ENCODE measurements at places on chromosomes 4 and X.

- H3K4me3 ChIP-seq: no peak overlapping the region
- no peaks in the 10 kb centered on the region for H3K36me3 ChIP-seq
- H3K27me3 ChIP-seq: no peaks in the 10 kb centered on the region
- peaks cover 13% of the 10 kb centered on the region for H3K4me1 ChIP-seq
These were observed 261.5 kb downstream of the GPC3 start for GRCh38 chrX:133723930-133724329.

GRCh38 chrX:111880735-111881134 is 4.8 kb downstream of the TRPC5OS start:
- H3K27me3 ChIP-seq: no peaks in the 10 kb centered on the region
- no peak for DNase-seq
- no peaks in the 10 kb centered on the region for H3K4me1 ChIP-seq
- no peaks in the 10 kb centered on the region for H3K36me3 ChIP-seq
- no peak overlapping the region for H3K27ac ChIP-seq

- H3K4me1 ChIP-seq: peaks cover 2% of the 10 kb centered on the region
- no peaks in the 10 kb centered on the region for H3K36me3 ChIP-seq
- no peaks in the 10 kb centered on the region for H3K27me3 ChIP-seq
- no peak overlapping the region for H3K27ac ChIP-seq
These were observed 394.7 kb upstream of the CPEB2 start for GRCh38 chr4:14607578-14607977.

GRCh38 chrX:151738751-151739150 is 4.2 kb downstream of the CNGA2 start:
- no peak overlapping the region for H3K4me3 ChIP-seq
- H3K27me3 ChIP-seq: no peaks in the 10 kb centered on the region
- H3K27ac ChIP-seq: no peak overlapping the region
- DNase-seq: no peak
- no peaks in the 10 kb centered on the region for H3K36me3 ChIP-seq

GRCh38 chr4:165765053-165765452 is 108.0 kb upstream of the TLL1 start:
- no peak overlapping the region for H3K27ac ChIP-seq
- H3K4me1 ChIP-seq: peaks cover 6% of the 10 kb centered on the region
- DNase-seq: no peak
- no peaks in the 10 kb centered on the region for H3K27me3 ChIP-seq
- H3K36me3 ChIP-seq: no peaks in the 10 kb centered on the region

DNA sequence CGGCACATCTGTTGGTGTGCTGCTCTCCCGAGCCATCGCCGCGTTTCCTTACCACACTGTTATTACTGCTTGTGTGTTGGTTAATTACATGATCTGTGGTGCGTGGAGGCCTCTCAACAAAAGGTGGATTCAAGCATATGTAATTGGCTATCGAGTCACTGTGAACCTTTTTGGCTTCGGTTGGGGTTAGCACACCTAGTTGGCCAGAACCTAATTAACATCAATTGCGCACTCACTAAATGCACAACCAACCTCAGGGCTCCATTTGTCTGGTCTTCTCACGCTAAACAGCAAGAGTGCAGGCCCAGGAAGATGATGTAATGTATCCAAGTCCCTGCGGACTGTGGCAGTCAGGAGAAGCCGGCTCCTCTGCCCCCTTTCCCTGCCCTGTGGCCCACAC is 17.4 kb downstream of the ENPP6 start:
- no peak overlapping the region for H3K27ac ChIP-seq
- DNase-seq: no peak
- no peaks in the 10 kb centered on the region for H3K36me3 ChIP-seq
- H3K27me3 ChIP-seq: no peaks in the 10 kb centered on the region
- peaks cover 4% of the 10 kb centered on the region for H3K4me1 ChIP-seq

DNA sequence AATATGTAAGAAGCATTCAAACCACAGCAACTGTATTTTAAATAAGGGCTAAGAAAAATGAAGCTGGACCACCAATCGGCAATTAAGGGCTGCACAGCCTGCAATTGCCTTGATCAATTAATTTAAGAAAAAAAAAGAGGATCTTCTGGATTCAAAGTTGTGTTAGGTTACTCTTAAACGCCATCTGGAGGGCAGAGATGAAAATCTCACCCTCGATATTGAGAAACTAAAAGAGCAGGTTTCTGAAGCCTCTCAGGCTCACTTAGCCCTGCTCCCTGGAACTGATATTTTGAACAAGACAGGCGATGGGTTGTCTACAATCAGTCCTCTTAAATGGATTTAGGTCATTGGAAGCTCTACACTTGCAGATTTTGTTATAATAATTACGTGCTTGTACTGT is 579.4 kb downstream of the GRXCR1 start:
- no peak overlapping the region for H3K4me3 ChIP-seq
- H3K27ac ChIP-seq: no peak overlapping the region
- no peak for DNase-seq
- H3K36me3 ChIP-seq: no peaks in the 10 kb centered on the region
- H3K4me1 ChIP-seq: no peaks in the 10 kb centered on the region

DNA sequence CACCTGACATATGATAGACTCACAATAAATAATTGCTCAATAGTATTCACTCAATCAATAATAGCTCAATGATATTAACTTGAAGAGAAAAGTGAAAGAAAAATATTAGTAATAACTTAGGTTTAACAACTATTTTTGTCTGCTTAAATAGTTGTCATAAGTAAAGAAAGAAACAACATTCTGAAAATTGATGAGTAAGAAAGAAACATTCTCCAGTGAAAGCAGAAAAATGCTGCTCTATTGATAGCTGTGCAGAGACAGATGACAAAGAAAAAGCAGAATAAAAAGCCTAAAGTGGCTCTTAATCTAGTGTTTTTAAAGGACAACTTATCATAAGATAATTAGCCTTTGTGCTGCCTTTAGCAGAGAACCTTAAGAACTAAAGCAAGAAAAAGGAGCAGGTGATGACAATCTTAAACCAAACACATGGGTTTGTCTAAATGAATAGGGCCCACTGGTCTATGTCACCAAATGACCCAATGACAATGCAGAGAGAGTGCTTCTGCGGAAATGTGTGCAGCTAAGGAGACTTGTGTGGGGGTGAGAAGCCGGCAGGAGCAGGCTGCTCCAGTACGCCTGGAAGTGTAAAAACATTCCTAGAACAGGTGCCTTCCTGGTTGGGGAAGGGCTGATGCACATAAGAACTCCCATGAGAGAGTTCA is 13.2 kb downstream of the HS3ST1 start:
- H3K36me3 ChIP-seq: no peaks in the 10 kb centered on the region
- no peak for DNase-seq
- H3K27me3 ChIP-seq: no peaks in the 10 kb centered on the region
- no peaks in the 10 kb centered on the region for H3K4me1 ChIP-seq
- H3K27ac ChIP-seq: no peak overlapping the region
- no peak overlapping the region for H3K4me3 ChIP-seq

DNA sequence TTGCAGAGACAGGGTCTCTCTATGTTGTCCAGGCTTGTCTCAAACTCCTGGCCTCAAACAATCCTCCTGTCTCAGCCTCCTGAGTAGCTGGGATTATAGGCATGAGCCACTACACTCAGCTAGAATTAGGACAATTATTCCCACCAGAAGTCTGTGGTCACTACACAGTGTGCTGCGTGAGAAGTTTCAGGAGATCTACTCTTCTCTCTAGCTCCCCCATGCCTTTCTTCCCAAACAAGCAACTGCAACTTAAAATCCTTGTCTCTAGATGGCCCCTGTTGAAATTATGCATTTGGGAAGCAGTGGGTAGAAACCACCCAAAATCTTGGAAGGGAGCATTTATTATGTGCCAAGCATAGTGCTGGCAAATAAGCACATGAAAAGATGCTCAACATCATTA is 21.1 kb upstream of the MAP7D3 start:
- no peaks in the 10 kb centered on the region for H3K36me3 ChIP-seq
- H3K27ac ChIP-seq: no peak overlapping the region
- peaks cover 3% of the 10 kb centered on the region for H3K4me1 ChIP-seq
- H3K27me3 ChIP-seq: no peaks in the 10 kb centered on the region
- H3K4me3 ChIP-seq: no peak overlapping the region
- DNase-seq: no peak

All from RWPE2 (cell line).